Activated T-cell treated with anti-CD3 and anti-CD28 coated beads, Interleukin-2, amount 50 U/mL, for 24 hours (primary cell): ENCODE measurements at places on chromosomes 1 and 21.

DNA sequence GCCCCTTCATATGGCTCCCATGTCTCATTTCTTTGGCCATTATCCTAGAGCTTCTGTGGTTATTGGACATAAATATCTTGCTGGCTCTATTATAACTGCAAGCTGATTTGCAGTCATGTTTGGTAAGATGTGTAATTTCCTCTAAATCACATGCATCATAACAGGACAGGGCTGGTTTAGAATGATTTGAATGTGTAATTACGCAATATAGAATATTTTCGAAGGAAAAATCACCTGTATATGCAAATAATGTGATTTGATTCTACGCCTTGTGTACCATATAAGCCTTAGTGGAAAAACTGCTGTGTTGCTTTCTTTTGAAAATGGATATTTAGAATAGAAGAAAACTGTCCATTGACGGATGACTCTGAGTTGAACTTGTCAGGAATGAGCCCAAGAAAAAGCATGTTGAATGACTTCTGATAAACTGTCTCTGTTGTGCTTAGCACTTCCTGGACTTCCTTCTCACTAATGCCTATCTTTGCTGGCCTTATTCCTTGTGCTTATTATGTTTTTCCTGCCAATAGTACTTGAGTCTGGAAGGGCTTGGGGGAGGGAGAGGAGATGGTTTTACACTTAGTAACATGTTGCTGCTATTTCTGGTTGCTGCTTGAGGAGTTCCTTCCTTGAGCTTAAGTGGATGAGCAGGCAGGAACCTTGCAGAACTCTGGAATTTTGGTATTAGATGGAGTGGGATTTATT is 6.5 kb downstream of the CACHD1 start:
- no peak for DNase-seq
- H3K27me3 ChIP-seq: peaks cover 21% of the 10 kb centered on the region
- H3K27ac ChIP-seq: no peak overlapping the region
- H3K4me1 ChIP-seq: peaks cover 22% of the 10 kb centered on the region

GRCh38 chr1:8189931-8190483 is 127.9 kb upstream of the SLC45A1 start:
- peaks cover 11% of the 10 kb centered on the region for H3K4me1 ChIP-seq
- no peaks in the 10 kb centered on the region for H3K27me3 ChIP-seq
- DNase-seq: no peak
- H3K36me3 ChIP-seq: no peaks in the 10 kb centered on the region
- no peak overlapping the region for H3K4me3 ChIP-seq

- no peaks in the 10 kb centered on the region for H3K4me1 ChIP-seq
- DNase-seq: no peak
- H3K36me3 ChIP-seq: no peaks in the 10 kb centered on the region
- H3K27me3 ChIP-seq: no peaks in the 10 kb centered on the region
- no peak overlapping the region for H3K4me3 ChIP-seq
- no peak overlapping the region for H3K27ac ChIP-seq
Measured at GRCh38 chr1:225825607-225826007, 15.7 kb downstream of the EPHX1 start.

GRCh38 chr1:160409486-160409885 is 9.1 kb downstream of the VANGL2 start:
- H3K4me1 ChIP-seq: no peaks in the 10 kb centered on the region
- H3K27me3 ChIP-seq: no peaks in the 10 kb centered on the region
- no peak for DNase-seq
- H3K27ac ChIP-seq: no peak overlapping the region

DNA sequence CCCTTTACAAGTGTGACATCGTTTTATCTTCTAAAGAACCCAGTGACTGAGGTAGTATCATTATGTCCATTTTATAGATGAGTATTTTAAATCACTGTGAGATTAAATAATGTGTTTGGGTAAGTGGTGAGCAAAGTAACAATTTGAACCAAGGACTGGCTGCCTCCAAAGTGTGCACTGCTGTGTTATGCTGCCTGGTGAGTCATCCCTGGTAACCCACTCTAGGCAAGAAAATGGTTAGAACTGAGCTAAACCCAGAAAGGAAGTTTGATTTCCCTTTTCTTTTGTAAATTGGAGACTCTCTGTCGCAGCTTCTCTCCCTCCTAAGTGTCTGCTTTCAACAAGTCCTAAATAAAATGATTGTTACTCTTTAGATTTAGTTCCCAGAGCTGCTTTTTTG is 342.8 kb upstream of the KAZN start:
- H3K27ac ChIP-seq: no peak overlapping the region
- H3K27me3 ChIP-seq: peaks cover 8% of the 10 kb centered on the region
- H3K4me3 ChIP-seq: no peak overlapping the region
- no peak for DNase-seq

- peaks cover 24% of the 10 kb centered on the region for H3K36me3 ChIP-seq
- no peak for DNase-seq
- H3K27ac ChIP-seq: peak overlapping the region; percentile 29
- no peak overlapping the region for H3K4me3 ChIP-seq
- no peaks in the 10 kb centered on the region for H3K27me3 ChIP-seq
Measured at GRCh38 chr1:32066489-32066873, 6.3 kb upstream of the TMEM39B start.

DNA sequence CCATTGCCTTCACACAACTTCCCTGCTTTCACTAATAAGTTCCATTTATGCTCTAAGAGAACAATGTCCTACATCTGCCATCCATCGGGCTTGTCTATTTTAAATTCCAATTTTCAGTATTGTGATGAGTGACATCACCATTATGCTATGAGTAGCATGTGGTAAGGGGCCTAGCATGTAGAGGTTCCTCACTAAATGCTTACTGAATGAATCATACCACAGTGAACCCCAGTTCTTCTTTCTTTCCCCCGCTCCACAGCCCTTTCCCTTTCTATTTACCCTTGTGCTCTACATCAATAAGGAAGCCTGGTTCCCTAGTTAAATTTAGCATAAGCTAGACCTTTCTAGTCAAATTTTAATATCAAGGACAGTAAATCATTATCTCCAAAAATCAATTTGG is 195.0 kb upstream of the RGS18 start:
- H3K4me1 ChIP-seq: no peaks in the 10 kb centered on the region
- H3K4me3 ChIP-seq: no peak overlapping the region
- H3K27me3 ChIP-seq: no peaks in the 10 kb centered on the region

DNA sequence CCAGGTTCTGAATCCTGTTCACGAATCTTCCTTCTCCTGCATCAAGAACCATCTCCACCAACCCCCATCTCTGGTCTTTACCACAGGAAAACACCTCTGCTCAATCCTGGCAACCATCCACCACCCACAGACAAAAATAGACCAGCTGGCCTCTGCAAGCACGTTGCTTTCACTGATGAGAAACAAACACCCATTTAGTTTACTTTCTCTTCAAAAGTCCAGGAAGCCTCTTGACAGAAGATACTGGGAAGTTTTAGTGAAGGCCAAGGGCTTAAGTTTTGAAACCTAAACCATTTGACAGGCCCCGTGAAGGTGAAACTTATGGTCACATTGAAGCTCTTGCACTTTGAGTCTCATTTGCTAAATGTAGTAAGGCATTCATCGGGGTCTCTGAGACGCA is 122.6 kb upstream of the PPP2R5A start:
- H3K27me3 ChIP-seq: no peaks in the 10 kb centered on the region
- H3K27ac ChIP-seq: no peak overlapping the region
- H3K4me3 ChIP-seq: no peak overlapping the region
- peaks cover 33% of the 10 kb centered on the region for H3K4me1 ChIP-seq

DNA sequence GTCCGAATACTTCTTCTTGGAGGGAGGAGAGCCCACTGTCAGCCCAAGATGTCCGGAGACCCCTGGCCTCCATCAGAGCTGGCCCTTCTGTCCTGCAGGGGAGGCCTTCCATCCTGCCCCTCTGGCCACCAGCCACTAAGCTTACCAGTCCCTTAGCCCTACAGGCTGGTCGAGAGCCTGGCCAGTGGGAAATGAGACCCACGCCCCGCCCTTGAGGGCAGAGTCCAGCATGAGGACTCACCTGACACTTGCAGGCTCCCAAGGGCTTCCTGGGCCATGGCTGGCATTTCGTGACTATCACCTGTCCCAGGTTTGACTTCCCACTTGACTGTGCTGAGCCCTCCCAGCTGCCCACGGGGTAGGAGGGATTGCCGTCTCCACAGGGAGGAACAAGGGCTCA is 361.8 kb upstream of the VAMP3 start:
- peak; percentile 14 for DNase-seq
- no peaks in the 10 kb centered on the region for H3K36me3 ChIP-seq
- no peak overlapping the region for H3K27ac ChIP-seq
- H3K4me3 ChIP-seq: no peak overlapping the region
- H3K27me3 ChIP-seq: peaks cover under 1% of the 10 kb centered on the region
- no peaks in the 10 kb centered on the region for H3K4me1 ChIP-seq

DNA sequence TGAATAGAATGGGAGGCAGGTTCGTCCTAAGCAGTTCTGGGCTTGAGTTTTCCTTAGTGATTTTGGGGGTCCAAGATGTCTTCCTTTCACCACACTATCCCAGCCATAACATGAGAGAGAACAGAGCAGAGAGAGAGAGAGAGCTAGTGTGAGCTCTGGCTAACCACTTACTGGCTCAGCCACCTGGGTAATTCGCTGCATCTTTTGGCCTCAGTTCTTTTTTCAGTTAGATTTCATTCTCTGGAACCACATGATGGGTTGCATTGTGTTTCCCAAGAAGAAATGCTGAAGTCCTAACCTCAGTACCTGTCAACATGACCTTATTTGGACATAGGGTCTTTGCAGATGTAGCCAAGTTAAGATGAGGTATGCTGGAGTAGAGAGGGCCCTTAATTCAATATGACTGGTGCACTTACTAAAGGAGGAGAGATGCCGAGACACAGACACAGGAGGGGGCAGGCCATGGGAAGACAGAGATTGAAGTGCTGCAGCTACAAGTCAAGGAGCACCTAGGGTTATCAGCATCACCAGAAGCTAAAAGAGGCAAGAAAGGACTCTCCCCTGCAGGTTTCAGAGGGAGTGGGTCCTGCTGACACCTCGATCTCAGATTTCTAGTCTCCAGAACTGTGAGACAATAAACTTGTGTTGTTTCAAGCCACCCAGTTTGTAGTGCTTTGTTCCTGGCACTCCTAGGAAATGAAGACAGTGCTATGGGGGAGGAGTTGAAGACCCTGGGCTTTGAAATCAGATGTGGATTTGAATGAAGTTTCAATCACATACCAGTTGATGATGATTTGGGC is 26.2 kb upstream of the TARBP1 start:
- H3K36me3 ChIP-seq: no peaks in the 10 kb centered on the region
- DNase-seq: no peak
- no peak overlapping the region for H3K4me3 ChIP-seq
- no peak overlapping the region for H3K27ac ChIP-seq
- peaks cover 6% of the 10 kb centered on the region for H3K27me3 ChIP-seq
- H3K4me1 ChIP-seq: peaks cover 50% of the 10 kb centered on the region

DNA sequence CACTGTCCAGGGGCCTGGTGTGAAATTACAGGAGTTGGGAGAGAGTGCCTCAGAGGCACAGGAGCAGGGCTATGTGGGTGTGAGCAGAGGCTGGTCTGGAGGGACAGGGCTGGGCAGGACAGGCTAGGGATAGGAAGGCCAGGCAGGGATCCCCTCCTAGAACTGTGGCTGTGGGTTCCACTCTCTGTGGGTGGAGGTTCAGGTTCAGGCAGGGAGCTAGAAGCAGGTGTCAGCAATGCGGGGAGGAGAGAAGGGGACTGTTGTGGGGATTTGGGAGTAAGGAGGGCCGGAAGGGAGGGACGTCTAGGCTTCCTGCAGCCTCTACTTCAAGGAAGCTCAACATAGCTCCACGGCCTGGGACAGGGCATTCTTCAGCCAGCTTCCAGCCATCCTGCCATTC is 8.3 kb upstream of the GPR61 start:
- H3K27ac ChIP-seq: peak overlapping the region; percentile 45
- H3K27me3 ChIP-seq: no peaks in the 10 kb centered on the region
- no peak overlapping the region for H3K4me3 ChIP-seq
- H3K4me1 ChIP-seq: peaks cover 22% of the 10 kb centered on the region
- H3K36me3 ChIP-seq: no peaks in the 10 kb centered on the region
- DNase-seq: no peak

- H3K27me3 ChIP-seq: no peaks in the 10 kb centered on the region
- H3K36me3 ChIP-seq: no peaks in the 10 kb centered on the region
- peaks cover 18% of the 10 kb centered on the region for H3K4me1 ChIP-seq
- no peak overlapping the region for H3K4me3 ChIP-seq
- DNase-seq: no peak
Measured at GRCh38 chr1:26015358-26015757, 6.2 kb upstream of the EXTL1 start.

DNA sequence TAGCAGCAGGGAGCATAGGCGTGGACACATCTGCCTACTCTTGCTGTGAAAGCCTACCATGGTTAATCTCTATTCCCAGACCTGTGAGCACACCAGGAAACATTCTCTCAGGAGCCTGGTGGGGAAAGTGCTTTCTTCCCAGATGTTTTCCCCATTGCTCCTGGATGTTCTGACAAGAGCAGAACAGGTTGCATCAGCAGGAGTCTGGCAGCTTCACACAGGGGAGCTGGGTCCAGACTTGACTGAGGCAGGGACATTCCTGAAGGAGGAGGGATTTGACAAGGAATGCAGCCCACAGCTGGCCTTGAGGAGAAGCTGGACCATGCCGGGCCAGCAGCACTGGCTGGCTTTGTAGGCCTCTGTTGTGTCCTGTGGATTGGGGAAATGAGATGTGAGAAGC is 21.0 kb upstream of the ARTN start:
- H3K27ac ChIP-seq: no peak overlapping the region
- DNase-seq: no peak
- H3K27me3 ChIP-seq: no peaks in the 10 kb centered on the region
- H3K36me3 ChIP-seq: no peaks in the 10 kb centered on the region

DNA sequence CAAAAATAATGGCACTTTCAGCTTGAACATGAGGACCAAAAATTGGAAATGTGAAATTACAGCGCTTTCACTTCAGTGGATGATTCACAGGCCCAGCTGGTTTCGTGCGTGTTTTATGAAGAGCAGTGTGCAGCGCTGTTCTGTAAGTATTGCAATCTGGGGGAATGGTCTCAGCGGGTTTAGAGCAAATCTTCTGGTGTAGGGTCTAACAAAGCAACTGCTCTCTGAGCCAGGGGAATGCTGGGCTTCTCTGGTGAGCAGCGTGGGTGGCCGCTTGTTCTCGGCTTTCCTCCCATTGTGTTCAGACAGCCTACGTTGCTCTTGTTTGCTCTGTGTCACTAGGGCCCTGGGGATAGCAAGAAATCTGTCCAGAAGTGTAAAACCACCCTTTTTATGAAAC is 42.4 kb upstream of the GADD45A start:
- no peaks in the 10 kb centered on the region for H3K4me1 ChIP-seq
- no peak overlapping the region for H3K27ac ChIP-seq
- DNase-seq: no peak
- H3K27me3 ChIP-seq: no peaks in the 10 kb centered on the region

DNA sequence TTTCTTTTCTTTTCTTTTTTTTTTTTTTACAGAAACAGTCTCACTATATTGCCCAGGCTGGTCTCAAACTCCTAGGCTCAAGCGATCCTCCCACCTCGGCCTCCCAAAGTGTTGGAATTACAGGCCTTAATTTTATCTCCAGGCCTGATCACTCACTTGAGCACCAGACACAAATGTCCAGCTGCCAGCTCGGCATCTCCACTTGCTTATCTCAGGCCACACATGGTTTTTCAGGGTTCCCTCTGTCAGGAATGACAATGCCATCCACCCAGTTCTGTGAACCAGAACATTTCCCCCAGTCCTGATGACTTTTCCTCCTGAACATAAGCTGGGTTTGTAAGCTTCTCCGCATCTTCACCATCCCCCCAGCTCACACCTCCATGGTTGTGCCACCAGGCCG is 44.6 kb upstream of the ZNF281 start:
- DNase-seq: no peak
- no peak overlapping the region for H3K4me3 ChIP-seq
- no peak overlapping the region for H3K27ac ChIP-seq
- no peaks in the 10 kb centered on the region for H3K36me3 ChIP-seq
